CD4-positive, alpha-beta T cell (primary cell): ENCODE measurements at places on chromosomes 6 and 20.

GRCh38 chr6:135088818-135089809, 34.5 kb upstream of the HBS1L start:
- DNase-seq, result no peak

DNA sequence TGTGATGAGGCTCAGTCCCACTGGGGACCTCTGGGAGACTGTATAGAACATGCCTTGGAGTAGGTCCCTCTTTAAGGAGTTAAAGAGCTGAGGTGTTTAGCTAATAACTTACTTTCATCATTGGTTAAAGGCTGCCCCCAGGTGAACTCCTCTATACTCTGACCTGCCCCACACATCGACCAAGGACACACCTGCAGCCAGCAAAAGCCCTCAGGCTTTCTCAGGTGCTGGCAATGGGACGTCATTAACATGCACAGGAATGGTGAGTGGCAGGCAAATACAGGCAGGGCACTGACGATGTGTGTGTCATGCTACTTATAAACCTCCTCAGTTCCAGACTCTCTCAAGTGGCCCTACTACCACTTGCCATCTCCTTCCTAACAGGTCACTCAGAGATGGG, 366.4 kb downstream of the KIF16B start:
- DNase-seq, result no peak

DNA sequence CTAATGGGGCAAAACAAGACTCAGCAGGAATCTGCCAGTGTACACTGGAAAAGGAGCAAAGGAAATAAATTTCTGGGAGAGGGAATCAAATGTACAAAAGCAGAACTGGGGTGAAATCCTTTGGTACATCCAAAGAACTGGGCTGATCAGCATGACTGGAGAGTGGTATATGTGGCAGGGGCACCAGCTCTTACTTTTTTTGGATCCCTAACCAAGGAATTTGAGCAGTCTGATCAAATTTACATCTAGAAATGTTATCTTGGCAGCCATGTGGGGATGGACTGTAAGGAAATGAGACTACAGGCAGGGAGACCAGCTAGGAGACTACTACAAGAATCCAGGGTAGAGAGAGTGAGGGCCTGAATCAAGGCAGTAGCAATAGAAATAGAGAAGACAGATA, 1.2 kb upstream of the ZSCAN31 start:
- no peak for DNase-seq

- no peak for DNase-seq
These were observed 14.4 kb downstream of the PFDN4 start for GRCh38 chr20:54221996-54222890.

GRCh38 chr6:20909621-20910020, 375.4 kb downstream of the CDKAL1 start:
- no peak for DNase-seq

DNA sequence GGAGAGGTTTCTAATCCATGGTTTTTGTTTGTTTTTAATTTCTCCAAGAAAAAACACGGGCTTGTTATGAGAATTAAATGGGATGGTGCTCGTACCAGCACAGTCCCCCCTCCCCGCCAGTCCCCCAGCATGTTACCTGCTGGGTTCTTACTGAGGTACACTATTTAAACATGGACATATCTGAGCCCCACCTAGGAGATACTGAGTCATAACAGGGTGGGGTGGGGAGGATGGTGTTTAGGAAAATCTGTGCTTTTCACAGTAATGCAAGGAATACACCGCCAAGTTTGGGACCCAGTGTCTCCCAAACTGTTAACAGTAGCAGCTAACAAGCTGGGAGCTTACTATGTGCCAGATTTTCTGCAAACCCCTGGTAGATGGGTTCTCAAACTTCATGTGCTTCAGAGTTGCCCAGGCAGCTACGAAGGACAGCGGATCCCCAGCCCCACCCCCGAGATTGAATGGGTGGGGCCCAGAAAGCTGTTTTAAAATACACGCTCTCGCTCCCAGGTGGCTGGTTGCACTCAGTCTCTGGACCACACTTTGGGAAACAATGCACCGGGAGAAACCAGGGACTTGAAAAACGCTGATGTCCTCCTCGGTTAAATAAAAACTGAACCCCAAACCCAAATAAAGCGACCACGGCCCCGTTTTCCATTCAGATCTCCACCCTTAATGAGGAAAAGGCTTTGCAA, 995 bp downstream of the ZFP64 start:
- no peak for DNase-seq

GRCh38 chr6:143397227-143398222, 53.0 kb downstream of the ADAT2 start:
- DNase-seq, result no peak

GRCh38 chr20:17955302-17955701, 13.3 kb downstream of the SNX5 start:
- DNase-seq, result no peak

DNA sequence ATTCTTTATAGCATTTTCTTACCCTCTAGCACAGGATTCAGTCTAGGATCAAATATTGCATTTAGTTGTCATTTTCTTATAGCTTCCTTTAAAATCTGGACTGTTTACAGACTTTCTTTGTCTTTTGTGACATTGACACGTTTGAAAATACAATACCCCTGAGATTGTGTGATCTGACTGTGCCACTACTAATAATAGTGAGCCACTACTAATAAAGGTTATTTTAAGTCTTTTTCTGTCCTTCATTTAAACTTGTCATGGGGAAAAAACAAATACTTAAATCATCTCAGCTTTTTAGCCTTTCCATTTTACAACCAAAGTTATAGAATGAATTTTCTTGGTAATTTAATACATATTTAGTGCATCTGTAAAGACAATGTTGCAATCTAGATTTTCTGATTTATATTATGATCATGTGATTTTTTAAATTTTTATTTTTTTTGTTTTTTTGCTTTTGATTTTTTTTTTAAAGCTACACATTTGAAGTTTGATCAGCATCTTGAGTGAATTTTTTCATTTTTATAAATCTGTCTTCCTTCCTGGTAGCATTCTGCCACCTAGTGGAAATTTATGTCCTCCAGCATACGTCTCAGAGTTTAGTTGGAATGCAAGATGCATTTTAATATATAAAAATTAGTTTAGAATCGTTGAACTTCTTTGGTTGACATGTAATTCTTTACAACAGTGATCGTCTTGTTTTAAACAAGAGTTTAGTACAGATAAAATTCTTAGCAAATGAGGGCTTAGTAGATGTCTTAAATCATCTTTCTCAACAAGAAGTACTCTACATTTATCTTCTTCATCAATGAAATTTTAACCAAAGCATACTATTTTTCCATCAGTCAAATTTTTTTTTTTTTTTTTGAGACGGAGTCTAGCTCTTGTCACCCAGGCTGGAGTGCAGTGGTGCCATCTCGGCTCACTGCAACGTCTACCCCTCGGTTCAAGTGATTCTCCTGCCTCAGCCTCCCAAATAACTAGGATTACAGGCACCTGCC, 119.4 kb downstream of the NCOA3 start:
- no peak for DNase-seq

DNA sequence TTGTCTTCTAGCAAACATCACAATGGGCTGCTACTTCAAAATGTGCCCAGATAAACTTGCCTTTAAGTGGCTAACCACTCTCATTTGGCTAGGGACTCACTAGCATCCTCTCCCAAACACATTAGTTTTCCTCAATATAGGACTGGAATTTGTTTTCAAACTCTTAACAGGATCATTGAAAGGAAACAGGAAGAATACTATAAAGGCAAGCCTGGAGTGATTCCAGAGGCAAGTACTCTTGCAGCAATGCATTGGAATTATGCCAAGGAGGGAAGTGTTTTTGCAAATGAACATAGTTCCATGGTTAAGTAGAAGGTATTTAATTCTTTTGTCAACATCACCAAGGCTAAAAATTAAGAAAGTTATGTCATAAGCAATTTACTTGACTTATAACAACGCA, 12.2 kb downstream of the EPHA7 start:
- no peak for DNase-seq
